ENCODE measurements at places on chromosomes 5 and 9. TPM values are rescaled to one million over a fixed set of nuclear protein-coding genes. Genes with fewer than 3 reads are reported as not detected.

DNA sequence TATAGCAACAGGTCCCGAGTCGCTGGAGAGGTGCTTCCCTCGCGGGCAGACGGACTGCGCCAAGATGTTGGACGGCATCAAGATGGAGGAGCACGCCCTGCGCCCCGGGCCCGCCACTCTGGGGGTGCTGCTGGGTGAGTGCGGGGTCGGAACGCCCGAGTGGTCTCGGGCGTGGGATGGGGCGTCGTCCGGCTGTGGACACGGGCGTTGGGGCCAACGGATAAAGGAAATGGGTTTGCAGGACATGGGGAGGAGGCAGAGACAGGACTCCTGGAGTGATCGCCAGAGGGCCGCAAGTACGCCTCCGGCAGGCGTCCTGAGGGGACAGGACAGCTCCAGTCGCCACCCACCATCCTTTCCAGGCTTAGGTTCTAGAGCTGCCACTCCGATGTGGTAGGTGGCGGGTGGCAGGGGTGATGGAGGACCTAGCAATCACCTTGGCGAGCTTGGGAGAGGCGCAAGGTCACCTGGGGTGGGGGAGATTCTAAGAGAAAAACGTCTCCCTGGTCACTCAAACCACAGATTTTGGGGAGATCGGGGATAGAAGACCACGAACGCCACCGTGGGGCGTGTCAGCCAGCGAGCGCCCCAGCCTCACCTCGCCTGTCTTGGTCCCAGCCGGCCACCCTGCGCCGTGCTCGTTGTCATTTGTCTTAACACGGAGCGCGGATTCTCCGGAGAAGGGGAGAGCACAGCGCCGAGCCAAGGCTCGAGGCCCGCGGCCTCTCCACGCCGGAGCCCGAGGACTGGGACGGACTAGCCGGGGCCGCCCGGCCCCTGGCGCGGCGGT lies 922 bp downstream of the LMX1B start:
- peaks cover 39% of the 10 kb centered on the region for H3K4me1 ChIP-seq
- H3K27ac ChIP-seq, result no peak overlapping the region
- H3K27me3 ChIP-seq, result peaks cover 59% of the 10 kb centered on the region
- DNase-seq, result peak; percentile 19
- H3K4me3 ChIP-seq, result no peak overlapping the region

DNA sequence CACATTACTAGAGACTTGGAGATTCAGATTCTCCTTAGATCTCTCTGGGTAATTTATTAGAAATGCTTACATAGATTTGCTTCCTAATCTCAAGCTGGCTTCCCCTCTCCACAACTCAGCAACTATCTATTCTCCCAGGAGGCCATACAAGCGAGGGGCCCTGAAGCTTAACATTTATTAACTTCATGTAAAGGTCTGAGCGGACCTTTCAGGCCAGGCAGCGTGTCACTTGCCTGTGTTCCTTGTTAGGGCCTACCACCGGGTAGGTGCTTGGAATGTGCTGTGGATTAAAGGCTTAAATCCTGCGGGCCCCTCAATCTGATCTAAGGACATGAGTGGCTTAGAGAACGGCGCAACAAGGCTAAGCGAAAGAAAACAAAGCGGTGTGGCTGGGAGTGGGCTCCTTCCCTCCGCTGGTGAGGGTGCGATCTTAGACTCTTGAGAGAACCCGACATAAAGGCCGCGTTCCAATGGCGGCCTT lies 712 bp upstream of the HSPA4 start:
- H3K4me3 ChIP-seq, result peak overlapping the region; percentile 89
- H3K36me3 ChIP-seq, result peaks cover 4% of the 10 kb centered on the region
- no peak for DNase-seq
- no peaks in the 10 kb centered on the region for H3K27me3 ChIP-seq

GRCh38 chr5:96528826-96529474 lies 95.9 kb upstream of the PCSK1 start:
- H3K4me3 ChIP-seq, result no peak overlapping the region
- DNase-seq, result no peak
- no peaks in the 10 kb centered on the region for H3K4me1 ChIP-seq
- no peaks in the 10 kb centered on the region for H3K27me3 ChIP-seq
- H3K27ac ChIP-seq, result no peak overlapping the region

GRCh38 chr9:98995059-98995671 lies 51.5 kb downstream of the COL15A1 start:
- DNase-seq, result peak; percentile 76
- H3K27ac ChIP-seq, result peak overlapping the region; percentile 77
- no peaks in the 10 kb centered on the region for H3K36me3 ChIP-seq
- peaks cover 73% of the 10 kb centered on the region for H3K4me1 ChIP-seq
- no peaks in the 10 kb centered on the region for H3K27me3 ChIP-seq

- no peaks in the 10 kb centered on the region for H3K36me3 ChIP-seq
- peaks cover 13% of the 10 kb centered on the region for H3K4me1 ChIP-seq
- H3K27me3 ChIP-seq, result no peaks in the 10 kb centered on the region
- H3K27ac ChIP-seq, result no peak overlapping the region
- no peak for DNase-seq
Observed at GRCh38 chr5:148471379-148471778, 87.6 kb downstream of the FBXO38 start.

- no peaks in the 10 kb centered on the region for H3K27me3 ChIP-seq
- no peak overlapping the region for H3K27ac ChIP-seq
- no peaks in the 10 kb centered on the region for H3K36me3 ChIP-seq
- no peak overlapping the region for H3K4me3 ChIP-seq
- DNase-seq, result no peak
- H3K4me1 ChIP-seq, result no peaks in the 10 kb centered on the region
Observed at GRCh38 chr9:90420768-90421513, 221.7 kb downstream of the DIRAS2 start.

DNA sequence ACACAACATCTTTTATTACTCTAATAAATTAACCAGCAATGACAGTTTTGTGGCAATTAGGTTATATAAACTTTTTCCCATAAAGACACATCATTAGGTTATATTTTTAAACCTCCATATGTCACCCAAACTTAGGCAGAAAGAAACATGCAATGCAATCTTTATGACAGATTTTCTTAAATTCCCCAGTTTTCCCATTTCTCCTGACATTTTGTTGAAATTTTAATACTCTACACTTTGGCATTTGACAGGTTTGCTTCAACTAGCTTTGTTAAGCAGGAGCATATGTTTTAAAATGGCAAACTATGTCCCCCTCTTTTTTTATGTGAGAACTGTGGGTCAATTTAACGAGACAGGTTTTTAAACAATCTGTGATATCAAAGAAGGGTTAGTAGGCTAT lies 155.5 kb downstream of the GABRB2 start:
- H3K4me1 ChIP-seq, result no peaks in the 10 kb centered on the region
- H3K27ac ChIP-seq, result no peak overlapping the region
- DNase-seq, result no peak
- no peak overlapping the region for H3K4me3 ChIP-seq

- no peak overlapping the region for H3K4me3 ChIP-seq
- H3K27me3 ChIP-seq, result no peaks in the 10 kb centered on the region
- DNase-seq, result no peak
Observed at GRCh38 chr9:87515006-87515405, 17.3 kb downstream of the DAPK1 start.

The GABBR2 gene
- polyA plus RNA-seq, result 0.15 TPM

The FNIP1 gene
- 5.6 TPM for polyA plus RNA-seq

The TAF11L5 gene
- not detected for polyA plus RNA-seq

All from heart left ventricle (tissue), 16 donors.